ENCODE measurements at places on chromosomes 12 and 14.

DNA sequence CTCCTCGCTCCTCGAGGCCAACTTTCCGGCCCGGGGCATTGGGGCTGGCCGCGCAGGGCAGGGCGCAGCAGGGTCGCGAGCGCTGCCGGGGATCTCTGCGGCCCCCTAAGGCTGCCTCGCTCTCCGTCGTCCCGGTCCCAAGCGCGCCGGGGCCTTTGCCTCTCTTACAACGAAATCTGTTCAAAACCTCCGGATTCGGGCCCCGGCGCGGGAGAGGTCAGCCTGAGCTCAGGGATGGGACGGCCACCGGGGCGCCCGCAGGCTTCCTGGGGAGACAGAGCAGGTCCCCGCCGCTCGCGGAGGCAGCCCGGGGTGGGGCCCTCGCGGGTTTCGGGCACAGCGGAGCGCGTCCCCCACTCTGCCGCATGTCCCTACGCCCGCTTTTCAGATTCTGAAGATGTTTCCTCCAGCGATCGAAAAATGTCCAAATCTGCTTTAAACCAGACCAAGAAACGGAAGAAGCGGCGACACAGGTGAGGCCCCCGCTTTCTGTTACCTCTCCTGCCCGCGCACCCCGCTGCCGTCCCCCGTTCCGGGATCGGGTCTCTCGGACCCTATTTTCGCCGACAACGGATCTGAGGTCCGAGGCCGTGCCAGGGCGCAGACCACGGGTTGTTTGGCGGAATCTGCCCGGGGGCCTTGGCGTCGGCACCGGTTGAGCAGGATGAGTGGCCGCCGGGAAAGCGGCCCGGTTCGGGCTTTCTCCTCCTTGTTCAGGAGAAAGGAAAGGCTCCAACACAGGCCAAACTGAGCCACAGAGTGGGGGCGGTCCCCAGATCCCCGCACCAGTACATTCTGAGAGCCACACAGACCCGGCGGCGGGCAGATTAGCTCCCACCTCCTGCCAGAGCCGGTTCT lies 1.8 kb downstream of the VSX2 start:
- no peak for DNase-seq

GRCh38 chr12:92553389-92553788 lies 149.4 kb upstream of the PLEKHG7 start:
- DNase-seq: no peak

DNA sequence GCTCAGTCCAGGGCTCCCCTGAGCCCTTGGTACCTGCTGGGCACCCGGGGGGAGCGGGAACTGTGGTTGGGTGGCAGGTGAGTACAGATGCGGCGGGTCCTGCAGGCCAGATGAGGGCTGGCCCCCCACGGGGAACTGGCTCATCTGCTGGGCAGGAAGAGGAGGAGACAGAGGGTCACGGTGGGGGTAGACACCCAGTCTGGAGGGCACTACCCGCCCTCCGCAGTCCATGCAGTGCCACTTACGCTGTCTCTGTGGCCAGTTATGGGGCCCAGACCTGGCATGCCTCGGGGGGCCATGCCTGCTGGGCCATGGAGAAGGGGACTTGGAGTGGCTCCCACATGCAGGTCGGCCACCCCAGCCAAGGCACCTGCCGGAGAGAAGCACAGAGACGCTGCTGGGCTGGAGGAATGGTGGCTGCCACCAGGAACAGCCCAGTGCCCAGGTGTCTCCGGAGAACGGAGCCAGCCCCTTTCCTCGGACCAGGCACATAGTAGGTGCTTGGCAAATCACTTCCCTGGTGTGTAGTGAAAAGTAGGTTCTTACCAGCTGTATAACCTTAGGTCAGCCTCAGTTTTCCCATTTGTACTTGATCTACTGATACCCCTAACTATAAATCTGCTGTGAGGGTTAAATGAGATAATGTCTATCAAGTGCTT lies 21.1 kb downstream of the FOXN4 start:
- DNase-seq: no peak

DNA sequence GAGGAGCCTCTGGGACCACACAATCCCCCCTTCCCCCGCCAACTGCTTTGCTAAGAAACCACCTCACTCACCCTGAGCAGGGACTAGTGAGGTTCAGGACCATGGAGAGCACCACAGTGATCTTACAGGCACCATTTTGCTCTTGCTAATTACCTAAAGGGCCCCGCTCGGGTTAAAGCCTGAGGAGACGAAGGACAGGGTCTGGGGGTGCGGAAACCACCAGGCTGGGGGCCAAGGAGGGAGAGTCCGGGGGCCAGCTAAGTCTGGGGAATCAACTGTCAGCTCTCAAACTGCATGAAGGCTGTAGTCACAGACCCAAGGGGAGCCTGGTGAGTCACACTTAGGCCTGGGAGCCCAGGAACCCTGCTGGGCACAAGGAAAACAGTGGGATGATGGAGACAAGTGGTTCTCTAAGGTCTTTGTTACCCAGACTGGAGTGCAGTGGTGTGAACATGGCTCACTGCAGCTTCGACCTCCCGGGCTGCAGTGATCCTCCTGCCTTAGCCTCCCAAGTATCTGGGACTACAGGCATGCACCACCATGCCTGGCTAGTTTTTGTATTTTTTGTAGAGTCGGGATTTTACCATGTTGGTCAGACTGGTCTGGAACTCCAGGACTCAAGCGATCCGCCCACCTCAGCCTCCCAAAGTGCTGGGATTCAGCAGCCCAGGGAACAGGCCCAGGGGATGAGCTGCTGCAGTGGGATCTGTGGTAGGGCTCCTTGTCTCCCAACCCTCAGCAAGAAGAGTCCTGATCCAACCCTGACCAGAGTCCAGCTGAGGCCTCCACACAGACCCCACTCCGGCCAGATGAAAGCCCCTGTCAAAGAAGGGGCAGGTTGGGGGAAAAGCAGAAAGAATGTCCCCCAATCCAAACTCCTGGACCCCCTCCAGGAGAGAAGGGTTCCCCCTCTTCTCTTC lies 98.8 kb downstream of the CALM1 start:
- no peak for DNase-seq

- DNase-seq: no peak
Observed at GRCh38 chr14:55123101-55123500, 6.0 kb upstream of the LGALS3 start.

- DNase-seq: no peak
Observed at GRCh38 chr12:89721291-89721987, 12.8 kb upstream of the ATP2B1 start.

DNA sequence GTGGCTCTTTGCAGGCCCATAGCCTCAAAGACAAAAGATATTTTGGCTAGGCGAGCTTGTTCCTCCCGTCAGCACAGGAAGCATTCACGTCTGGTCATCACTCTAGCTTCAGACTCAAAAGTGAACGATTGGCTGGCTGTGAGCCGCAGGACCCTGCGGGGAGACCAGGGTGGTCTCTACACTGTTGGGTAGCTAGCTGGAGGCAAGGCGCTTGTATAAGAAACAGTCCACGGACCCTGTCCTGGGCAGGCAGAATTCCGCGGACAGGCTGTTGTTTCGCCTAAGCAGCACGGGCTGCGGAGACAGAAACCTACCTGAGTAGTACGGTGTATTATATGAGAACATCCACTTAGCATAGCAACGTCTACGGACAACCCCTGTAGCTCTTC lies 29.6 kb downstream of the WBP11 start:
- DNase-seq: no peak

DNA sequence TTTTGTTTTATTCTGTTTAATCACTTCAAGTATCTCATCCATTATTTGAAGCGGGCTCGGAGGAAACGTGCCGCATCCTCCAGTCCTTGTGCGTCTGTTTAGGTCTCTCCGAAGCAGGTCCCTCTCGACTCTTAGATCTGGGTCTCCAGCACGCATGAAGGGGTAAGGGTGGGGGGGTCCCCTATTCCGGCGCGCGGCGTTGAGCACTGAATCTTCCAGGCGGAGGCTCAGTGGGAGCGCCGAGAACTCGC lies 311 bp upstream of the LGR5 start:
- DNase-seq: no peak

GRCh38 chr12:8779281-8779680 lies 43.1 kb upstream of the A2ML1 start:
- DNase-seq: no peak

- DNase-seq: no peak
Observed at GRCh38 chr12:26335651-26336050, 140.3 kb downstream of the SSPN start.

DNA sequence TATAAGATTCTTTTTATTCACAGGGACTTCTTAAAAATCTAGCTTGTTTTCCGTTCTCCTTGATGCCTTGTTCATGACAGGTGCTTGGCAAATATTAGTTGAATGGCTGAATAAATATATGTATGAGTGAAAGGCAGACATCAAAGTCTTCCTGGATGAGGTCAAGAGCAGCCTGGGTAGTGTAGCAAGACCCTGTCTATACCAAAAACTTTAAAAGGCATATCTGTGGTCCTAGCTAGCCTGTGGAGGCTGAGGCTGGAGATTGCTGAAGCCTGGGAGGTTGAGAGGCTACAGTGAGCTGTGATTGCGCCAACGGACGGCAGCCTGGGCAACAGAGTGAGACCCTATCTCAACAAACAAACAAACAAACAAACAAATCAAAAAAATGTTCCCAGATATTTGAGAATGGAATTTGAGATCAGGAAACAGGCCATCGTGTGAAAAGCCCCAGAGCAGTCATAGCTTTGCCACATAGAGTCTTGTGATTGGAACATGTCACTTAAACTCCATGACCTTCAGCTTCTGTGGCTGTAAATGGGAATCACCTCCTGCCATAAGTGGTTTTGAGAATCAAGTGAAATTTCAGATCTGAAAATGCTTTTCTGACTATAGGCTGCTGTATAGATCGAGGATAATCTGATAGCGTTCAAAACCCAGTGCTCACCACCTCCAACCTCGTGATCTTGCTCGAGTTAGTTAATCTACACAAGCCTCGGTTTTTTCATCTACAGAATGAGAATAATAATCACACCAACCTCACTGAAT lies 64.3 kb downstream of the ZFP36L1 start:
- no peak for DNase-seq

GRCh38 chr12:112370868-112371510 lies 11.2 kb downstream of the HECTD4 start:
- DNase-seq: no peak

DNA sequence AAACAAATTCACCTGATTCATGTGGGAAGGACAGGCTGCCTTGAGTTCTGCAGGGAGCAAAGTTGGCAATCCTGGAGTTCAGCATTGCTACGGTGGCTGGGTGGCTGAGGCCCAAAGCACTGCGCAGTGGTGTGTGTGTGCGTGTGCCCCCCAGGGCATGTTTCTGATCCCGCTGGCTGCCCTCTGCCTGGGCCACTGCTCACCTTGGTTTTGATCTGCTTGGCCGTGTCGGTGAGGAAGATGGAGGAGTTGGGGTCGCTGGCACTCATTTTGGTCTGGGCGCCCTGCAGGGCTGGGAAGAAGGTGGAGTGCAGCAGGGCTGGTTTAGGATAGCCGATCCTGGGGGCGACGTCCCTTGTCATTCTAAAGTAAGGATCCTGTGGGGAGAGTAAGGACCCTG lies 19.1 kb downstream of the SLC25A47 start:
- no peak for DNase-seq

GRCh38 chr12:87849074-87849473 lies 180.1 kb downstream of the C12orf50 start:
- no peak for DNase-seq

GRCh38 chr12:78121969-78122610 lies 291.4 kb downstream of the NAV3 start:
- DNase-seq: no peak

DNA sequence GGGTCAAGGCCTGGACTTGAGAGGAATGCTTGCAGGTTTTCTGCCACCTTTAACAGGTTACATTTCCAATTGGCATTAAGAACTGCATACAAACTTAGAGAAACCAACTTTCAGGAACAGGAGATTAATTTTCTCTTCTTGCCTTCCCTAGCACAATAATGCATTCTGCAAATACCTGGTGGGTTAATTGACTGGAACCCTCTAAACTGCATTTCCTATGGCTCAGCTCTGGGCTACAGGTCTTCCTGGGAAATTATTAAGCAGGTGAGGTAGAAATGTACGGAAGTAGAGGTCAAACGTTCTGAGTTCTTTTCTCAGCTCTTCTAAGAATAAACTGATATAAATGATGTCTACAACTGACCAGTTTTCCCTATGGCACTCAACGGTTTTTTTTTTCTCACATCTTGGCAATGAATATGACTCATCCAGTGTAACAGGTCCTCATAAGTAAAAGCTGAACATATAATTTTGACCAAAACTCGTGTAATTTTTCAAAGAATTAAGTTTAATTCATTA lies 144.9 kb upstream of the PELI2 start:
- no peak for DNase-seq

DNA sequence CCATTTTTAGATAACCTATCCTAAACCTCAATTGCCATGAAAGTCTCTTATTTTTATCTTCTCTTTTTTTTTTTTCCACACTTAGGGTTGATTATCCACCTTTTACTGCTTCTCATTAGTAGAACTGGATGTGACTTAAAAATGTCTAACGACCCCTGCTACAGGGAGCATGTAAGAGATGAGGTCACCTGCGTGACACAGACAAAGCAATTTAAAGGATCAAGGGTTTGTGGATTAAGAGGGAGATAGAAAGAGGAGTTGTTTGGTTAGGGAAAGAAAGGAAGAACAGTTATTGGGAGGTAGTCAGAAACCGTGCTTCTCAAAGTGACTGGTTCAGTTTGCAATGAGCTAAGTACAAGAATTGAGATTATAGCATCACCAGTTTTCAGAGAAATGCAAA lies 239.1 kb downstream of the ALX1 start:
- DNase-seq: no peak

DNA sequence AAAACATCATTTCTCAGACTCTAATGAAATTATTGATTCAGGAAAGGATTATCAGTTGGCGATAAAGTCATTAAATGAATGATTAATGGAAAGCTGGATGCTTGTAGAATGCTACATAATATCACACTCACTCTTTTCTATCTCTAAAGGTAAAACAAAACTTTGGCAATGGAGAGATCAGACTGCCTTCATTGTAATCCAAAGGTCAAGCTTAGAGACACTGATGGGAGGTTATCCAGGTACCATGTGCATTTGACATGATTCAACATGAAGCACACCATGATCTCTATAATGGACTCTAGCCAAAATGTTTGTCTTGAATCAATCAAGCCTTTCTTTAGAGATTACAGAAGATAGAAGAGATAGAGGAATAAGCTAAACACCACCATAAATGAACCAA lies 110.1 kb upstream of the USP44 start:
- no peak for DNase-seq

DNA sequence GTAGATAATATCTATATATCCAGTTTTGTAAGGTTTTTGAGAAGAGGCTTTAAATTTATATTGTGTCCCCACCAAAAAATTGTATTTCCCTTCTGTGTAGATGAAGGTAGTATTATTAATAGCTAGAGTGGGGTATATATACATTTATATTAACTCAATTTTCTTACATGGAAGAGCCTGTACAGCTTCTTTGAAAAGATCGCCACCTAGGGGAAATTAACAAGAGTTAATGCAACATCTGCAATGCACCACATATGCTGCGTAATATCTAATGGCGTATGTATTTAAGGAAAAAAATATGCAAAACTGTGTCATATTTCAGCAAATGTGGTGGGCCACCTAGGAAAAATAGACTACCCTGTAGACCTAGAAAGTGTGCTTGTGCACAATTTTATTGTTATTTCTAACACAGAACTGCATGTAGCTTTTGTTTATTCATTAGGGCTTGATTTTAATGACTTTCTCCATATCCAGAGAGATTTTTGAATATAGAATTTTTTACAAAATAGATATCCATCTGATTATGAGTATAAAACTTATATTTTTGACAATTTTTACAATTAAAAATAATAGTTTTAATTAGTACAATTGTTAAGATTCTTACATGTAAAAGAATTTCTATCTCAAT lies 14.0 kb downstream of the CCER1 start:
- peak; percentile 8 for DNase-seq
